ENCODE measurements at places on chromosomes 7 and 10. TPM values are rescaled to one million over a fixed set of nuclear protein-coding genes. Genes with fewer than 3 reads are reported as not detected.

DNA sequence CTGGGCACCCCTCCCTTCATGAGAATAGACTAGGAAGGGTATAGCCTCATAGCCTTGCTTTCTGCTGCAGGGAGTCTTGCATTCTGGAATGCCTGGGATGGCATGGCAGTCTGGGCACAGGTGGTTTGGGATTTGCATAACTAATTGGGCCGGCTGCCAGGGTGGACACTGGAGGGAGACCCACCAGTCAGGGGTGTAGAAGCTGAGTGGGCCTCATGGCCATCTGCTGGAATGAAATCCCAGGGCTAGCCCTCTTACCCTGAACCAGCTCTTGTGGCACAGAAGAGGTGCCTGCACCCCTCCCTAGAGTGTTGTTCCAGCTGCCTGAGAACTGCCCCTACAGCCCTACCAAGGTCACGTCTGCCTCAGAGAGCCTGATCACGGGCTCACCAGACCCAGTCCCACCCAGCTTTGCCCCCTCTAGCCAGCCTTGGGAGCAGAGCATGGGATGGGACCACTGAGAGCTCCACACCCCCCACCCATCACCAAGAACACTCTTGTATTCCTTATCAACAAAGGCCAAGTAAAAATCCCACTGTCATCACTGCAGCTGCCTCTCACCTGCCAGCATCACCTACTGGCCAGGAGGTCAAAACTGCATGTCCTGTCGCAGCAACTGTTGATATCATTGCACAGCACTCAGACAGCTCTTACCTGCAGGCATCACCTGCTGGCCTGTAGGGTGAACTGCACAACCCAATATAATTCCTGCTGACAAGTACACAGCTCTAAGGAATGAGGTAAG, 148.9 kb downstream of the ZEB1 start:
- no peak for DNase-seq
- no peak overlapping the region for H3K27ac ChIP-seq
- no peaks in the 10 kb centered on the region for H3K4me1 ChIP-seq
- peaks cover 51% of the 10 kb centered on the region for H3K36me3 ChIP-seq
- no peaks in the 10 kb centered on the region for H3K27me3 ChIP-seq

DNA sequence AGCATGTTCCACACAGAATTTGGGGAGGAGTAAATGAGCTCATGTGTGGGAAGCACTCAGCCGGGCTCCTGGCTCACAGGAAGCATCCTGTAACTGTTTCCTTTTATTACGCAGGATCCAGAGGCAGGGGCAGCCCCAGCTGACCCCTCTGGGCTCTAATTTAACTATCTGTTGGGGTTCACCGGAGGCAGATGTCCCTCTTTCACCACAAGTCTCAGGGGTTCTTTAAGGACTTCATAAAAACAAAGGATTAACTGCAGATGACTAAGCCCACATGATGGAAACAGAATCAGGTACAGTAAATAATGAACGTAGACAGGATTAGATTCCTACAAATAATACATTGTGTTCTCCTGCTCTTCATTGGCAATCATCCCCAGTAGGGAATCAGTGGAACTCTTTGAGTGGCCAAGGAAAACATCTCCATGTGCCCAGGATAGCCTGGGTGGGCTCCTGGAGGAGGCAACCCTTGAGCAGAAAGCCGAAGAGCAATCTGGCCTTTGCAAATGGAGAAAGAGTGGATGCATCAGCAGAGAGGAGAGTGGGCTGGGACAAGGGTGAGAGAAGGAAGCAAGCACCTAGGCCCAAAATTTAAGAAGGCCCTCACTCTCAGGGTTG, 24.6 kb downstream of the TBXAS1 start:
- no peaks in the 10 kb centered on the region for H3K36me3 ChIP-seq
- H3K4me3 ChIP-seq, result no peak overlapping the region
- H3K27ac ChIP-seq, result no peak overlapping the region
- no peak for DNase-seq
- peaks cover 17% of the 10 kb centered on the region for H3K4me1 ChIP-seq

DNA sequence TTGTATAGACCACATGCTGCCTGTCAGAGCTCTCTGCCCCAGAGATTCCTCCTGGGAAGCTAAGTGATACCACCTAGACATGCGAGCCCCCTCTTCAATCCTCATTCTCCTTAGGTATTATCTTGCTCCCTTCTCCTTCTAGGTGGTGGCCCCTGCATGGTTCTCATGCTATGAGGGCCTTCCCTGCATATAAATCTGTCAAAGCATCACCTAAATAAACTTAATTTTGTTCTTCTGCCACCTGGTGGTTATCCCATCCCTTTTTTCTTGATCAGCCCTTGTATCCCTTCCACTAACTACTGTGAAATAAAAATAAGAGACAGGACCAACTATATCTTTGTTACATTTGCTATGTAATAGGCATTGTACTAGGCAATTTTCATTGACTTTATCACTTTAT, 242.1 kb downstream of the CDC14C start:
- no peaks in the 10 kb centered on the region for H3K4me1 ChIP-seq
- no peak overlapping the region for H3K4me3 ChIP-seq
- no peaks in the 10 kb centered on the region for H3K36me3 ChIP-seq
- H3K27ac ChIP-seq, result no peak overlapping the region
- no peaks in the 10 kb centered on the region for H3K27me3 ChIP-seq
- no peak for DNase-seq

DNA sequence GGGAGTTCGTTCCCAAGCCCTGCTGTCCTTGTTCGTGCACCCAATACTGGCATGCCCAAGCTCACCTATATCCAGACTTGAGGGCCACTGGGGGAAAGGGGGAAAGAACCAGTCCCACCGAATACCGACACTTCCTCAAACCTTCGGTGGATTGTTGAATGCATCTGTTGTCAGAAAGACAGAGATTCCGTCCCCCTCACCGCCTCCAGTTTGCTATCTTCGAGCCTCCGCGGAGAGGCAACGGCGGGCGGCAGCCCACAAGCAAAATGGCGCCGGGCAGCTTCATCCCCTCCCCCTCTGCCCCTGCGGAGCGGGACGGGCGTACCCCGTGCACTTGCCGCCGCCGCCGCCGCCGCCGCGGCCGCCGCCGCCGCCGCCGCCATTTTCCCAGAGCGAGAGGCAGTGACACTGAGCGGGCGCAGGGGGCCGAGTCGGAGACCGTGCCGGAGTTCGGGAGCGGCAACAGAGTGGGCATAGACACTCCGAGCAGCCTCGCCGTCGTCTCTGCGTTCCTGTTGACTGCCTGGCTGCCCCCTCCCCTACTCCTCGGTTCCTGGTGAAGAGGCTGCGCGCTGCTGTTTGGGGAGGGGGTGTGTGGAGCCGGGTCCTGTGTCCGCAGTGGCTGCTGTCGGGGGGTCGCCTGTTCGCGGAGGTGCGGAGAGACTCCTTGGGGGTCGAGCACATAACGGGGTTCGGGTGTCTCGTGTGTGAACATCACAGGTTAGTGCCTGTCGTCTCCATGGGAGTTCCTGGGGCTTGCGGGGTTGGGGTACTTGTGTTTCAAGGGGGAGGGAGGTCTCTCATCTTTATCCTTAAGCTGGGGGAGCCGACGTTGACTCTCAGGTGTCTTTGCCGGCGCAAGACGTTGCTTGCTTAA, at the start of gene KMT2E:
Gene KMT2E, plus strand, starts transcription at position 390 of the 877 bp plus-strand sequence. CDS start 26,748 bp downstream, outside the sequence.
- peaks cover 35% of the 10 kb centered on the region for H3K4me1 ChIP-seq
- peaks cover 51% of the 10 kb centered on the region for H3K36me3 ChIP-seq
- peak within 1 kb of the TSS; percentile 96 for H3K27ac ChIP-seq
- peaks cover 3% of the 10 kb centered on the region for H3K27me3 ChIP-seq
- peak; percentile 90 for DNase-seq
- H3K4me3 ChIP-seq, result peak within 1 kb of the TSS; percentile 99

DNA sequence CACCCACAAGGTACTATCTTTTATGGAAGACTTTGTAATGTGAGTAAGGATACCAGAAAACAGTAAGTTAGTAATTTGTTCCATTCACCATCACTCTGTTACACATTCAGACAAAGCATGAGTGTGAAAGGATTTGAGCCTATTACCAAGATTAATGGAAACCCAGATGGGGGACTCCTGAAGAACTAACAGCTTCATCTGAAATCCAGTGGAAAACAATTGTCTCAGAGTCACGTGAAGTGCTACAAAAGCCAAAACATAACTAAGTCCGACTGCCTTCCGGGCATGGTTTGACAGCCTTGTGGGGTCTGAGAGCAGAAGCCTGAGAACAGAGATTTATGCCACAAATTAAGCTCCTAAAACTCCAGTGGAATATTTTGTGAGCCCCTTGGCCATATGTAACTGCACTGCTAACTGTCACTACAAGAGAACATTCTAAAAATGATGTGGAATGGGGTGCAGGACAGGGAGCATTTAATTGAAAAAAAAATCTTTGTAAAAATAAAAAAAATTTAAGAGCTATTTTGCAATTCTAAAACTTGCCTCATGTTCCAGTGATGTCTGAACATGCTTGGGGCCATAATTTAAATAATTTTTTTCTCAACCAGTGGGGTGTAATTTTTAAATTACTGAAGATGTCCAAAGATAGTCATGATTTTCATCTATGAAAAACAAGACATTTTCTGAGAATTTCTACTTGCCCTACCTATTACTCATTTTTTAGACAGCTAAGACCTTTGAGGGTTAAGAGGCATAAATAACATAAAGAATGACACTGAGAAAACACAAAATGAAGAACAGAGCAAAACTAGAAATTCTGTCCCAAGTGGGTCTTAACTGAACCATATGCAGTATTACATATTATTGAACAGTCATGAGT, 555.0 kb downstream of the INHBA start:
- H3K27me3 ChIP-seq, result no peaks in the 10 kb centered on the region
- H3K36me3 ChIP-seq, result no peaks in the 10 kb centered on the region
- DNase-seq, result no peak

The LGI1 gene
- not detected for total RNA-seq

The HOXA5 gene
- total RNA-seq, result not detected

- no peak overlapping the region for H3K27ac ChIP-seq
- H3K36me3 ChIP-seq, result peaks cover 4% of the 10 kb centered on the region
- H3K27me3 ChIP-seq, result no peaks in the 10 kb centered on the region
- peaks cover 40% of the 10 kb centered on the region for H3K4me1 ChIP-seq
- no peak overlapping the region for H3K4me3 ChIP-seq
Observed at GRCh38 chr7:140899883-140900282, 24.8 kb downstream of the BRAF start.

DNA sequence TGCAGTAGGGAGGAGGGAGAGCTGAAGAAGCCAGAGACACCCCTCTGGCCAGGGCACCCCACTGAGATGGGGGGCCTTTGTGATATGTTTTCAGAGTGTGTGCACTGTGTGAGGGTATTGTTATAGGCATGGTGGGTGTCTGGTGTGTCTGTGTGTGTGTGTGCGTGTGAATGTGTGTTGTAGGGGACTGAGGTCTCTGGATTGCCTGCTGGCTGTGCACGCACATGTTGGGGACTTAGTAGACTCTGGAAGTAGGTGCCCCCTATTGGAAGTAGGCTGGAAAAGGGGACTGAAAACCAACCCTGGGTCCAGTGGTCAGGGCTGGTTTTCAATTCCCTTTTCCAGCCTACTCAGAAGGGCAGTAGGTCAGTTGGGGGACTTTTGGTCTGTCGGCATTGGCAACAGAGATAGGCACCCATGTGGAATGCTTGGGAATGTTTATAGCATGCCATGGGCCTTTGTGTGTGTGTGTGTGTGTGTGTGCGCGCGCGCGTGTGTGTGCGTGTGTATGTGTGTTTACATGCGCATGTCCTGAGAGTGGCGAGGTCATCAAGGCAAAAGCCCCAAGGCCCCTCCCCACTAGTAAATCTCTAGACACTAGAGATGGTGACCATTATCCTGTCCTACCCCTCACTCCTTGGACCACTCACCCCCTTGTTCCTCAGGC, 78.8 kb downstream of the HIF1AN start:
- peaks cover 34% of the 10 kb centered on the region for H3K27me3 ChIP-seq
- DNase-seq, result no peak
- H3K36me3 ChIP-seq, result no peaks in the 10 kb centered on the region
- H3K27ac ChIP-seq, result no peak overlapping the region

The TUBAL3 gene
- not detected for total RNA-seq

DNA sequence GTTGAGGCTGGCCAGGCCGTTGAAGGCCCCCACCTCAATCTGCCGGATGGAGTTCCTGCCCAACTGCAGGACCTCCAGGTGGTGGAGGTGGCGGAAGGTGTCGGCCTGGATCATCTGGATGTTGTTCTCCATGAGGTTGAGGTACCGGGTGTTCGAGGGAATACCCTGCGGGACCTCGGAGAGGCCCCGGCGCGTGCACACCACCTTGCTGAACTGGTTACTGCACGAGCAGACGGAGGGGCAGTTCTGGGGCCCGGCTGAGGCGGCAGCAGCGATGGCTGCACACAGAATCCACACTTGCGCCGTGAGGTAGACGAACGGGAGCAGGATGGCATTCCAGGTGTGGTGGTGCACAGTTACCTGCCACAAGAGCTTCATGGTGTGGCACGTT, 979 bp downstream of the LRRC4 start:
- peaks cover 23% of the 10 kb centered on the region for H3K27me3 ChIP-seq
- peaks cover 24% of the 10 kb centered on the region for H3K36me3 ChIP-seq
- no peak overlapping the region for H3K27ac ChIP-seq
- H3K4me3 ChIP-seq, result peak overlapping the region; percentile 73
- no peak for DNase-seq

GRCh38 chr7:4884164-4884563, 648 bp upstream of the RADIL start:
- DNase-seq, result no peak
- H3K27ac ChIP-seq, result no peak overlapping the region
- no peaks in the 10 kb centered on the region for H3K36me3 ChIP-seq
- H3K4me1 ChIP-seq, result peaks cover 8% of the 10 kb centered on the region
- H3K4me3 ChIP-seq, result no peak overlapping the region

DNA sequence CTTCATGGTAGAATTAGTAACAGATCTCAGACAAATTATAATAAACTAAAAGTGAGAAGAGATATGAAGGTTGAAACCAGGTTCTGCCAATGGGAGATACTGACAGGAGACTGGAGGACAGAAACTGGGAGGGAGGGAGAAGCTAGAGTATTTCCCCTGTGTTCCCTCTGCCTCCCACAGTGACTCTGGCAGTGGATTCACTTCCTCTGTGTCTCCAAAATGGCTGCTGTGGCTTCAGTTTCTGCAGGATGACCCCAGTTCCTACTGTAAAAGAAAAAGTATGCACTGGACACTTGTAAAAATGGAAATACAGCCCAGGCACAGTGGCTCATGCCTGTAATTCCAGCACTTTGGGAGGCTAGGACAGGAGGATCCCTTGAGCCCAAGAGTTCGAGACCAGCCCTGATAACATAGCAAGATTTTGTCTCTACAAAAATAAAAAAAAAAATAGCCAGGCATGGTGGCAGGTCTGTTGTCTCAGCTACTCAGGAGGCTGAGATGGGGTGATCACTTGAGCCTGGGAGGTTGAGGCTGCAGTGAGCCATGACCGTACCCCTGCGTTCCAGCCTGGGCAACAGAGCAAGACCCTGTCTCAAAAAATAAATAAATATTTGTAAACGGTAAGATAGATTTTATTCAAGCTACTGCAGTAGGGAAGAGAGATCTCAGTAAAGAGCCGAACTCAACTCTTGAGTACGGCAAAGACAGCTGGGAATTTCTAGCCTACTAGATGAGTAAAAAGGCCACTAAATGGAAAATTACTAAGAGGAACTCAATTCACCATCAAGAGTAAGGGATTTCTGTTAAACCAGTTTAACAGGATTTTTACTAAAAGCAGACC, 156.6 kb upstream of the TRIM24 start:
- H3K4me1 ChIP-seq, result no peaks in the 10 kb centered on the region
- H3K27me3 ChIP-seq, result no peaks in the 10 kb centered on the region
- no peaks in the 10 kb centered on the region for H3K36me3 ChIP-seq
- no peak overlapping the region for H3K4me3 ChIP-seq
- H3K27ac ChIP-seq, result no peak overlapping the region
- no peak for DNase-seq

The GDF2 gene
- not detected for total RNA-seq

The PODXL gene
- total RNA-seq, result 0.75 TPM

The TMEM176B gene
- not detected for total RNA-seq

GRCh38 chr10:33638891-33639290, 304.4 kb upstream of the NRP1 start:
- peaks cover 2% of the 10 kb centered on the region for H3K27me3 ChIP-seq
- no peaks in the 10 kb centered on the region for H3K36me3 ChIP-seq
- no peak overlapping the region for H3K4me3 ChIP-seq
- DNase-seq, result no peak
- H3K27ac ChIP-seq, result no peak overlapping the region
- no peaks in the 10 kb centered on the region for H3K4me1 ChIP-seq

All from activated T-helper 1 cell treated with anti-CD3 and anti-CD28 coated beads, Interleukin-12 subunit alpha, Interleukin-12 subunit beta, Interleukin-2, Interleukin-4 antibody, amounts not matched to agents 30 ng/mL and 10 ng/mL and 1 ng/mL, durations not matched to agents 14 hours and 24 hours and 36 hours (primary cell).